Dermis blood vessel endothelial cell (primary cell): ENCODE measurements at places on chromosomes 2 and 18.

DNA sequence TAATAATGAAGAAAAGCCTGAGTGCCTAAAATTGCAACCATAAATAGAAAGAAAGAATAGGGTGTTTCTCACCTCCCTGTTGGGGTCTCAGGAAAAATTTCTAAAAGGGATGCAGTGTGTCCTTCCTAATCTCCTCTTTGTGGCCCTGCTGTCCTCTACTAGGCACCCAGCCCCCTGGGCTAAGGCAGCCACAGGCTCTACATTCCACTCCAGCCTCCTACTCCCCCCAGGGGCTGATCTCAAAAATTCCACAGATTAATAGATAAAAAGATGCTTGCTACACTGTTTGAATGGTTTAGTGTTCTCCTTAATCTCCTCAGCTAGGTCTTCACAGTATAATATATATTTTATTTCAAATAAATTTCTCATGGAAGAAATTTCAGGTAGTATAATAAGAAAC, 17.6 kb downstream of the SATB2 start:
- DNase-seq, result no peak

DNA sequence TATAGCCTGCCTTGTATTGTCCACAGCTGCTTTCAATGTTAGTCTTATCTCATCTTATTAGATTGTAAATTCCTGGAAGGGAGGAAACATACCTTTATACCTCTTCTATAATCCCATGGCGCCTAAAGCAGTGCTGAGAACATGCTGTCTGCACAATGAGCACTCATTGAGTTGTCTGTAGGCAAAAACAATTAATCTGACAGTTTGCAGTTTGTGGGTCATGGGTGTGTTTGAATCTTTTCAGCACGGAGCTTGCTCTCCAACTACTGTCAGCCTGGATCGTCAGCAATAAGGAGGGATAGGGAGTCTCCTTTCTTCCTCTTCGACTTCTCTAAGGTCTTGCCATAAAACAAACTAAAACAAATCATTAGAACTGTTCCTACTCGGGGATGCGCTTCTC, 26.5 kb upstream of the GREB1L start:
- no peak for DNase-seq

- DNase-seq, result no peak
Observed at GRCh38 chr18:24227977-24228666, 89.3 kb downstream of the CABYR start.

DNA sequence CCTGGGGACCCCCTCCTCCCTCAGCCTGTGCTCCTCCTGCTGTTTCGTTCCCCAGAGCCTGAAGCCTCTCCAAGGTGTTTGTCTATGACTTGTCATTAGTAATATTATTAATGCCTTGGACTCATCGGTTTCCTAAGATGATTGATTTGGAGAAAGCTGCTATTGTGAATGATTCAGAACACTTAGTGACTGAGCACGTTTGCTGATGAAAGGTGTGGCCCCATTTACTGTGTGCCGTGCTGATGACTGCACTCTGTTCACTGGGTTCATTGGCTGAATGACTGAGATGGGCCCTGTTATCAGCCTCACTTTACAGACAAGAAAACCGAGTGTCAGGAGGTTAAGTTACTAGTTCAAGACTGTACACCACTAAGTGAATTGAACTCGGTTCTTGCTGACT, 111.4 kb downstream of the SPP2 start:
- DNase-seq, result no peak

DNA sequence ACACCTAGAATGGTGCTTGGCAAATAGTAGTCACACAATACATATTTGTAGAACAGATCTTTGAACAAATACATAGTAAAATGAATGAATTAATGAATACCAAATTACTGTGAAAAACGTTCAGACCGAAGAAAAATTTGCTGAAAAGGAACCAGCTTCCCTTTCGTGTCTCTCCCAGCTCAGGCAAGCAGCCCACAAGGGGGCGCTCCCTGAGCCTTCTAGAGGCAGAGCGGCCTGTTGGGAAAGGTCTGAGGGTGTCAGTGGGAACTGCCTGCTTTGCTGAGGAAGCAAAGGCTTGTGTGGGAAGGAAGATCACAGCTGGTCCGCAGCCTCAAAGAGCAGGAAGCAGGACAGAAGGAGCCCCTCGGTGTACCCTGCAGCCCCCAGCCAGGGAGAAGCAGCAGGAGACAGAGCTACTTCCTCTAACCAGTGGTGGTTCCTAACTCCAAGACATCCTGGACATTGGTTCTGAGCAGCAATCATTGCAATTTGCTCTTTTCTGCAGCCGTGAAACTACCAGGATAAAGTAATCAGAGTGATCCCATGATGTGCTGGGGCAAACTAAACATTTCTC, 231.1 kb downstream of the ANKRD30B start:
- peak; percentile 51 for DNase-seq

- DNase-seq, result no peak
Observed at GRCh38 chr2:106350980-106351379, 117.2 kb downstream of the RGPD3 start.

DNA sequence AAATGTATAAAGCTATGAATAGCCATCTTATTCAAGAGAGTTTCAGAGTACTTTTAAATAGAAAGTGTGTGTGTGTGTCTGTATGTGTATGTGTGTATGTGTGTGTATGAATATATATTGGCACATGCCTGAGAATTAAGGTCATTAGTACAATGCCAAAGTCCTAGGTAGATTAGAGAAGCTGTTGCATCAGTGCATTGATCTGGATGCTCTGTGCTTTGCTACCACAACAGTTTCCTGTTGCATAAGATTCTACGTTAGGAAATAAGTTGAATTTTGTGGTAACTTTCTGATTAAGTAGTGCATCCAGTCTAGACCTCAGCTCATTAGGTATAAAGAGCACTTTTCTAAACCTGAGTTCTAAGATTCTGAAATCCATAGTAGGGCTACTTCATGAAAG, 1102.8 kb upstream of the KLHL29 start:
- DNase-seq, result no peak

- no peak for DNase-seq
Observed at GRCh38 chr18:8688216-8688800, 17.0 kb upstream of the MTCL1 start.

DNA sequence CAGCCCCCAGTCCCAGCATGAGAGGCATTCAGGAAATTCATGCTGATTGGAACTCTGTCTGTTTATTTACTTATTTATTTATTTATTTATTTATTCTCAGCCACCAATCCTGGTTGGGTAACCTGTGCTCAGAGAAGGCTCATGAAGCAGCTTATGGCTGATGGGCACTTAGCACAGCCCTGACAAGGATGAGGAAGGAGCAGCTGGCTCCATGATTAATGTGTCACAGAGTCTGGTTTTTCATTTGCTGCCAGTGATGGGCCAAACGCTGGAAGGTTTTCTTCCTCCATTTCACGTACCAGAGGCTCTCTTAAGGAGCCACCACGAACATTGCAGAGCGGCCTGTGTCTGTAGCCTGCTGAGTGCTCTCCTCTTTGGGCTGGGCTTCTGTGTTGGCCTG, 28.3 kb upstream of the KCNS3 start:
- DNase-seq, result no peak

DNA sequence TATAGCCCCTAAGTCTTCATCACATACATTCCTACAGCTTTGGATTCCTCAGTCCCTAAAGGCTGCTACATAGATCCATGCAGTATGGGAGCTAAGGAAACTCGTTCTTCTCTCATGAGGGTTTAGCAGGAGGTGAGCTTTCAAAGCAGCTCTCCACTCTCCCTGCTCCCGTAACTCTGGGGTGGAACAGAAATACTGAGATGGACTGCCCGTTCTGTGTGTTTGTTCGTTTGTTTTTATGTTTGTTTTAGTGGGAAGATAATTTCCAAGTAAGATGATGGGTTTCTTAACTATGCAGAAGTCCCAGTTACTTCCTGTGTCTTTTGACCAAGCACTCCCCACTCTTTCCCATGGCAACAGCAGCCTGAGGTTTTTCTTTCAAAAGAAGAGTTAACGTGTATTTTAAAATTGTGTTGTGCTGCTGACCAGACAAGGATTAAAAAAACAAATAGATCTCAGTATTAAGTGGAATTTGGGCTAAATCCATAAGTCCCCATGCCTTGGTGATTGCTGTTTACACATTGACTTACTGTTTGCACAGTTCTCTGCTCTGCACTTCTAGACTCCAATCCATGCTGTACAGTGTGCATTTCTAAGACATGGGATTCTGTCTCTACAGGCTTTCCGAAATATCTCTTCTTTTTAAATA, 156.4 kb upstream of the SH3BP4 start:
- no peak for DNase-seq

GRCh38 chr2:132915812-132916549, 246.0 kb upstream of the LYPD1 start:
- DNase-seq, result no peak

- DNase-seq, result no peak
Observed at GRCh38 chr2:211766689-211767088, 771.9 kb downstream of the ERBB4 start.

DNA sequence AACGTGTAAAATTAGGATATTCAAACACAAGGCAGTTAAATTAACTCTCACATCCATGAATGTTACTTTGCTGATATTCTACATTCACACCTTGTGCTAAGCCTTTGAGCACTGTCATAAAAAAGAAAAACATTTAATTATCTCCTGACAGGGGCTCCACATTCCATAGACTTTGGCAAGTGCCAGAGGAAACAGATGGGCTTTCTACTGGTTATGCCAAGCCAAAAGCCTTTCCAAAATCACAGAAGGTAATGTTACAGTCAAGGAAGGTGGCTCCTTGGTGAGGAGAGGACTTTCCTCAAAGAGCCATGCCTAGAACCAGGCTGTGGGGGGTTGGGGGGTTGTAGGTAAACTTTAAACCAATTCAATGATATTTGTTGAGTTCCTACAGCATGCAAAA, 12.4 kb downstream of the MYO5B start:
- DNase-seq, result no peak

DNA sequence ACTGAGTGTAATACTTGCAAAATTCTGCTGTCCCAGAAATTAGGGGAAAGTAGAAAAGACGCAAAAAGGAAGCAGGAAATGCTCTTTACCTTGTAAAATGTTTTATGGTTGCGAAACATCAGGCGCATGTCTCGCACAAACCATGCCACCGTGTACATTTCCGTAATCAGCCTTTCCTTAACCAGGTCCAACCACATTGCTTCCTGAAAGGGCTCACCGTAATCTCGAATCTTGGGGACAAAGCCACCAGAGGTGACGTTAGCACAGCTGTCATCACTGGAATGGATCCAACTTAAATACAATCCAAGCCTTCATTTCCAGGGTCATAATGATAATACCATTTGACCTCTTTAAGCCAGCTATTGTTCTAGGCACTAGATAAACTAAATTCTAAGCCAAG, 49.3 kb downstream of the SP110 start:
- peak; percentile 79 for DNase-seq

GRCh38 chr18:45689396-45689795, 34.6 kb upstream of the SLC14A1 start:
- no peak for DNase-seq

DNA sequence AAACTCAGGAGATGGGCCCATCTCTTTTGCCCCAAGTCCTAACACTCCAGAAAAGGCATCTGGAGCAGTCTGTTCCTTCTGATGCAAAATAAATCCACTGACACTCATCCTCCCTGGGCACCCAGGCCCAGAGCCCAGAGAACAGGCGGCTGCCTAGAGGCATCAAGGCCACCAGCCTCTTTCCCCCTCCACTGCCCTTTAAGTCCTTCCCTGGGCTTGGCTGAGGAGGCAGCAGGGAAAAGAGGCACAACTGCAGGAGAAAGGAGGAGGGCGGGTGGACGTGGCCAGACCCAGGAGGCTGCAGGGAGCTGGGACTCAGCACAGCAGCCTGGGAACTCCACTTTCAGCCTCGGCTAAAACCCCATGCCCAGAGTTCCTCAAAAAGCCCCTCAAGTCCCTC, 99.7 kb upstream of the ID2 start:
- DNase-seq, result no peak

- DNase-seq, result peak; percentile 76
Observed at GRCh38 chr2:237073552-237073951, 12.1 kb upstream of the COPS8 start.
